ENCODE measurements at places on chromosomes 6 and 20. TPM values are rescaled to one million over a fixed set of nuclear protein-coding genes. Genes with fewer than 3 reads are reported as not detected.

Gene YIPF3
- 69.9 TPM for total RNA-seq

- DNase-seq: no peak
These were observed 7.0 kb upstream of the TUBB2A start for GRCh38 chr6:3164388-3164787.

Gene SLC17A1
- not detected for total RNA-seq

GRCh38 chr20:32988008-32988407 lies 16.2 kb downstream of the SUN5 start:
- DNase-seq: no peak

- no peak for DNase-seq
These were observed 70.8 kb upstream of the AKIRIN2 start for GRCh38 chr6:87772597-87773530.

Gene HMGCLL1
- not detected for total RNA-seq

Data from natural killer cell treated with Interleukin-12 subunit alpha and Interleukin-12 subunit beta and Interleukin-15 and Interleukin-18, amount 100 ng/mL, for 72 hours (primary cell).